ENCODE measurements at places on chromosomes 12 and 14.

- DNase-seq, result no peak
These were observed at the start of gene RASAL1 for GRCh38 chr12:113135178-113136127. Gene RASAL1, minus strand, starts transcription at chr12:113135761. Its CDS starts 299 bp downstream, at chr12:113135462.

DNA sequence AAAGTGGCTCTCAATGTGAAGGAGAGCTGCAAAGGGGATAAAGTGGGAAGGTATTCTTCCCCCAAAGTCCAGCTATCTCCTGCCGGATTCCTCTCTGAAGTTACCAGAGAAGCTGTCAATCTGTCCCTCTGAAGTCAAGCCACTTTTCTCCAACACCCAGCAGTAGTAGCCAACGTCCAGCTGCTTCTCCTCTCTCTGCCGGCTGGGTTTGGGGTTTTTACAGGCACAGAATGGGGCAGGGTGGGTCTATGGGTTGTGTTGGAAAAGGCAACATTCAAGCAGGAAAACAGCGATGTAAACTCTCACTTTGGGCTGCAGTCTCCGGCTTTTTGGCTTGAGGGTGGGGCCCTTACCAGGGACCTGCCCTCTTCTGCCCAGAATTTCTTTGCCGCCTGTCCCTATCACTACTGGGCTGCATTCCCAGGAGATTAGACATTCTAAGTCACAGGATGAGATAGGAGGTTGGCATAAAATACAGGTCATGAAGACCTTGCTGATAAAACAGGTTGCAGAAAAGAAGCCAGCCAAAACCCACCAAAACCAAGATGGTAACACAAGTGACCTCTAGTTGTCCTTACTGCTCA, 16.3 kb downstream of the CAPZA3 start:
- no peak for DNase-seq

- peak; percentile 91 for DNase-seq
These were observed at the start of gene PTPN21 for GRCh38 chr14:88554457-88555286. Gene PTPN21, minus strand, starts transcription at chr14:88555007. Its CDS starts 4,590 bp downstream, at chr14:88550417.

DNA sequence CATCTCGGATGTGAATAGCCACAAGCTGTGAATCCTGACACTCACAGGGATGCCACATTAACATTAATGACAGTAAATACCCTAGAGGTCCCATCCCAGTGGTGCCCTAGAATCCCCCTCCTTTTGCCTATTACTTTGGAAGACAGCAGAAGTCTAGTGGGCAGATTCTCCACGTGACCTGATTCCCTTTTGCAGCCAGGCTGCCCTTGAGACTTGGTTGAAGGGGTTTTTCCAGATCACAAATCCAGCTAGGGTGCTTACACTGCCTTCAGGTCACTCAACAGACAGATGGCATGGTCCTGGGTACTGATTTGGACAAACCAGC, 8.7 kb downstream of the HDAC7 start:
- DNase-seq, result no peak

DNA sequence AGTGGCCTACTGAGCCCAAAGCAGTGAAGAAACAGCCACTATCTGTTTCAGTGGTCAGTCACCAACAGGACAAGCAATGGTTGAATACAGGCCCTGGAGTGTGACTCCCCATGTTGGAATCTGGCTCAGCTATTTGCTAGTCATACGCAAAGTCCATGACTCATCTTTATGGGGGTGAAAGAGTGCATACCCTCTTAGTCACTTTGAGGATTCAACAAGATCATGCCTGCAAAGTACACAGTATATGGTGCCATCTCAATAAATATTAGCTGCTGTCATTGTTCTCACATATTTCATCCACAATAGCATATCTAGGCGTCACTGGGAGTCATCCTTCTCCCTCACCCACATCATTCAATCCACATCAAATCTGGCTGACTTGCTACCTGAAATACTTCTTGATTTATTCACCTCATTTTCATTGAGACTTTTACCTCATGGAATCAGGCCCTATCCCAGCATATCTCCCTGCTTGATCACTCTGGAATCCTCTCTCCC, 26.4 kb upstream of the STAB2 start:
- peak; percentile 77 for DNase-seq

DNA sequence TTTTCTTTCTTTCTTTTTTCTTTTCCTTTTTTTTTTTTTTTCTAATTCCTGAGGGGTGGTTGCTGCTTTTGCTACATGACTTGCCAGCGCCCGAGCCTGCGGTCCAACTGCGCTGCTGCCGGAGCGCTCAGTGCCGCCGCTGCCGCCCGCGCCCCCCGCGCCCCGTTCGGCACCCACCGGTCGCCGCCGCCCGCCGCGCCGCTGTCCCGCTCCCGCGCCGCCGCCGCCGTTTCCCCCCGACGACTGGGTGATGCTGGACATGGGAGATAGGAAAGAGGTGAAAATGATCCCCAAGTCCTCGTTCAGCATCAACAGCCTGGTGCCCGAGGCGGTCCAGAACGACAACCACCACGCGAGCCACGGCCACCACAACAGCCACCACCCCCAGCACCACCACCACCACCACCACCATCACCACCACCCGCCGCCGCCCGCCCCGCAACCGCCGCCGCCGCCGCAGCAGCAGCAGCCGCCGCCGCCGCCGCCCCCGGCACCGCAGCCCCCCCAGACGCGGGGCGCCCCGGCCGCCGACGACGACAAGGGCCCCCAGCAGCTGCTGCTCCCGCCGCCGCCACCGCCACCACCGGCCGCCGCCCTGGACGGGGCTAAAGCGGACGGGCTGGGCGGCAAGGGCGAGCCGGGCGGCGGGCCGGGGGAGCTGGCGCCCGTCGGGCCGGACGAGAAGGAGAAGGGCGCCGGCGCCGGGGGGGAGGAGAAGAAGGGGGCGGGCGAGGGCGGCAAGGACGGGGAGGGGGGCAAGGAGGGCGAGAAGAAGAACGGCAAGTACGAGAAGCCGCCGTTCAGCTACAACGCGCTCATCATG, 654 bp downstream of the FOXG1 start:
- no peak for DNase-seq

GRCh38 chr14:74217672-74218448, 21.4 kb upstream of the VSX2 start:
- DNase-seq, result peak; percentile 75

DNA sequence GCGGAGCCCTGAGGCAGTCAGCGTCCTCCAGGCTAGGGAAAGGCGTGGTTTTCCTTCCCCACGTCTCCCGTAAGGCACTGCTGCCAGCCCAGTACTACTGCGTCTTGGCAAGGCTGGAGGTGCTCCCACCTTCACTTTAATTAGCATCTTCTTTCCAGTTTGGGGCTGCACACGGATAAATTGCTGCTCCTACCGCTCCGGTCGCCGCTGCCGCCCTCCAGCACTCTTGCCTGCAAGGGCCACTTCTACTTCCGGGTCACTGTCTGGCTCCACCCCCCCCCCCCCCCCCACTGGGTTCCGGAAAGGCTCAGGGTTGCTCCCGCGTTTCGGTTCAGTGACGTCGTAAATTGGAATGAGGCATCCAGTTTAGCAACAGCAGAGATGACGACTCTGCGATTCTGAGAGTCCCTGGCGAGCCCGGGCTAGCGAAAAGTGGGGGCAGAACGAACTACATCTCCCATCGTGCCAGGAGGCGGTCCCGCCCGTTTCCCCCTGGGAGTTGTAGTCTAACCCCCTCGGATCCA, at the start of gene NEDD8:
NEDD8 (minus strand) TSS at position 247 of the 524 bp plus-strand sequence; CDS start at position 147, 100 bp downstream.
- DNase-seq, result peak; percentile 95

- DNase-seq, result no peak
These were observed 7.4 kb upstream of the COX16 start for GRCh38 chr14:70366911-70367310.
